Chondrocyte (in vitro differentiated cells): ENCODE measurements at places on chromosomes 7 and 10. TPM values are rescaled to one million over a fixed set of nuclear protein-coding genes. Genes with fewer than 3 reads are reported as not detected.

Gene FGL2
- 0.19 TPM in 1 of 3 replicates, not detected in the others for total RNA-seq

DNA sequence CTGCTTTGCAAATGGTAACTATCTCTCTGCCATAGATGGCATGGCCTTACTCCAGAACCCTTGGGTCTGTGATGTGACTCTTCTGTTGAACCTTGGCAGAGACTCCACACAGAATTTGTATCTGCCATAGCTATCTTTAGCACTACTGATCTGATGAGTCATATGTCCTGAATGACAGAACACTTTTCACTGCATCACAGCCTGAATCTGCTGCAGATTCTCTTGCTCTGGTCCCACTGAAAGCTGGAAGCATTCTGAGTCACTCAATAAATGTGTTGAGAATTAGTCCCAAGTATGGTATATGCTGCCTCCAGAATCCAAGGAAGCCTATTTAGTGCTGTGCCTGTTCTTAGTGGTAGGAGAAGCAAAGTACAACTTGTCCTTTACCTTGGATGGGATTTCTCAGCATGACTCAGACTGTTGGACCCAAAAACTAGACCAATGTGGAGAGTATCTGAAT is 39.5 kb upstream of the ANKRD1 start:
- H3K36me3 ChIP-seq, result no peaks in the 10 kb centered on the region
- no peaks in the 10 kb centered on the region for H3K27me3 ChIP-seq
- no peak overlapping the region for H3K4me3 ChIP-seq
- peak overlapping the region; percentile 88 for H3K27ac ChIP-seq
- no peak for DNase-seq

DNA sequence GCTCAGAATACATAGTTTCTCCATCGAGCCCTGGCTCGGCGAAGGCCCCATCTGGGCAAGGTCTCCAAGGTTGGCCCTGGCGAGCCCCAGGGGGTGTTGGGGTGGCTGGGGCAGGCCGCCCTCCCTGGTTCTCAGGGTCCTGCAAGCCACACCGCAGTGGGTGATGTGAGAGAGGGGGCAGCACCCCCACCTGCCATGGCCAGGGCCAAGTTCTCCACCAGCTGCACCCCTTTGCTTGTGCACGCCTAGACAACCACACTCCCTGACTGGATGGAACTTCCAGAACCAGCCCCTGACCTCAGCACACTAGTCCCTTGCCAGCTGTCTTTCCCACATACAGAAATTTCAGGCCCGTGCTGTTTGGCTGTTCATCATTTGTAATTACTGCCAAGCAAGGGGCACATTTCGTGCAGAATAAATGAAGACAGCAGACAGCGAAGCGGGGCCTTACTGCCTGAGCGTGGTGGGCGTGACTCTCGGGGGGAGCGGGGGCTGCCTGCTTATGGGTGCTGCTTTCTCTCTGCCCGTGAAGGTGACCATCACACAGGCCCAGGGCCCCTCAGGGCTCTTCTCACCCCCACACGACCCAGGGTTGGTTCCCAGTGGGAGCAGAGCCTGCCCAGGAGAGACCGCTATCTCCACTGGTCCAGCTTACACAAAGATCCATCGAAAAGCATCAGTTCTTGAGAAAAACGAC is 85.9 kb downstream of the ADARB2 start:
- peak; percentile 79 for DNase-seq
- H3K27me3 ChIP-seq, result peaks cover 4% of the 10 kb centered on the region
- no peak overlapping the region for H3K4me3 ChIP-seq
- H3K4me1 ChIP-seq, result no peaks in the 10 kb centered on the region
- H3K36me3 ChIP-seq, result no peaks in the 10 kb centered on the region

DNA sequence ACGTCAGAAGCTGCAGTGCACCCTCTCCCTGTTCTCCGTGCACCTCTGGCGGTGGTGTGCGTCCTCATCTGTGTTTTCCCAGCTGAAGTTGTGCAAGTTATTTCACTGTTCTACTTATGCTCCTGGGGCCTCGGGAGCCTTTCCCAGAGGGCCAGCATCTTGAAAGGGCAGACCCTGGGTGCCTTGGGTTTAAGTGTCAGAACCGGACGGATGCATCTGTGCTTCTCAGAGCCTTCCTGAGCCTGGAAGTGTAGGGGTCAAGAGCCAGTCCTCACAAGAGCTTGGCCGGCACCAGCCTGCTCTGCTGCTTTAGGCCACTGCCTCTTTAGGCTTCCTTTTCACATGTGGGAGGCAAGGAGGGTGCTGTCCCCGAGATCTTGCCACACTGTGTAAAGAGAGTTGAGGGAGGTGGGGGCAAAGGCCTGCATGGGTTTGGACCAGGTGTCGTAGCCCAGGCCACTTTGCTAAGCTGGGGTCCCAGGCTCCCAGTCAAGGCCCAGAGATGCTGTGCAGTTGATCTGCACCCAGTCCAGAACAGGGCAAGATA is 128.9 kb upstream of the NPS start:
- H3K36me3 ChIP-seq, result peaks cover 8% of the 10 kb centered on the region
- H3K27ac ChIP-seq, result no peak overlapping the region
- H3K27me3 ChIP-seq, result no peaks in the 10 kb centered on the region

DNA sequence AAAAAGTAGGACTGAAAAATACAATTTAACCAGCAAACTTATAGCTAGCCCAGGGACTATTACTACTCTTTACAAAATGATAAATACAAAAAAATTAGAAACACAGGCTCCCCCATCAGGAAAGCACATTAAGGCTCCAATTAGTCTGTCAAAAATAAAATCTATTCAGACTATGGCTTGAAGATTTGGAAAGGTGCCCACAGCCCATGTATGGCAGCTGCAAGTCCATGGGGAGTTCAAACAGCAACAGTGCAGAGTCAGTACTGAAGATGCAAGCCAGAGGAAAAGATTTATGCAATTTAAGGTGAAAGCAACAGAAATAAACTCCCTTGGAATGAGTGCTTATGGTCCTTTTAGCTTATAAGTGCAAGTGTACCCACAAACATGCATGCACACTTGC is 29.7 kb downstream of the IMMP2L start:
- DNase-seq, result no peak
- peaks cover 15% of the 10 kb centered on the region for H3K4me1 ChIP-seq
- no peaks in the 10 kb centered on the region for H3K36me3 ChIP-seq
- H3K4me3 ChIP-seq, result no peak overlapping the region
- no peak overlapping the region for H3K27ac ChIP-seq
